ENCODE measurements at places on chromosomes 1 and 21. TPM values are rescaled to one million over a fixed set of nuclear protein-coding genes. Genes with fewer than 3 reads are reported as not detected.

GRCh38 chr1:154434346-154435085 lies 29.4 kb downstream of the IL6R start:
- DNase-seq: no peak

GRCh38 chr1:213260311-213261075 lies 209.5 kb downstream of the RPS6KC1 start:
- DNase-seq: no peak

GRCh38 chr1:91948501-91949355 lies 473 bp upstream of the BRDT start:
- DNase-seq: no peak

DNA sequence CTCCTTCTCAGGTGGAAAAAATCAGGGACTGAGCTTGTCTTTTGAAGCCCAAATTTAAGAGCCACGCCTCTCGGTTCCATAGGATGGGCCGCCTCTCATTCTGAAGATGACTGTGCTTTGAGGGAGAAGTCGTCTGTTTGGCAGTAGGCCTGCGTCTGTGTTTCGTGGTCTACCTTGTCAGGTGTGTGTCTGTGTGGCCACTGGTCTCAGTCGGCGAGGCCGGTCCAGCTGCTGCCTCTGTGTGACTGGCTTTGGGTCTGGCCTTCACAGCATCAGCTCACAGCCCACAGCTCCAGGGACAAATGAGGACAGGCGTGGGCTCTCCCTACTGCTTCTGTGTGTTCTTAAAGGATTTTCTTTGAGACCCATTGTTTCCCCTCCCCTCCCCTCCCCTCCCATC lies 50.3 kb downstream of the B3GALT5 start:
- DNase-seq: no peak

- DNase-seq: no peak
Observed at GRCh38 chr1:7421471-7422075, 349.5 kb upstream of the VAMP3 start.

DNA sequence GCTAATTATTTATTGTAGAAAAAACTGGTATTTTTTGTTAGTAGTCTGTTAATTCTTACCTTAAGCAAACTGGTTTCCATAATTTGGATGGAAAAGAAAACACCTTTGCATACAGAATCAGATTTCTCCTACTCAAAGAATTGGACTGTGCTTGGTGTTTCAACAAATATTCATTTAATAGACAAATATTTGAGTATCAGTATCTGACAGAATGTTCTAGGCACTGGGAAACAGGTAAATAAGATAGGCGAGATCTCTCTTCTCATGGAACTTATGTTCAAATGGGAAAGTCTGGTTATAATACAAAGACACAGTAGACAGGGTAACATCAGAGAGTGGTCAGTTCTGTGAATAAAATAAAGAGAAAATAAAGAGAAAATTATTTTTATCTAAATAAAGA lies 119.9 kb downstream of the NOS1AP start:
- no peak for DNase-seq

GRCh38 chr21:45291613-45292398 lies 4.1 kb upstream of the POFUT2 start:
- DNase-seq: no peak

DNA sequence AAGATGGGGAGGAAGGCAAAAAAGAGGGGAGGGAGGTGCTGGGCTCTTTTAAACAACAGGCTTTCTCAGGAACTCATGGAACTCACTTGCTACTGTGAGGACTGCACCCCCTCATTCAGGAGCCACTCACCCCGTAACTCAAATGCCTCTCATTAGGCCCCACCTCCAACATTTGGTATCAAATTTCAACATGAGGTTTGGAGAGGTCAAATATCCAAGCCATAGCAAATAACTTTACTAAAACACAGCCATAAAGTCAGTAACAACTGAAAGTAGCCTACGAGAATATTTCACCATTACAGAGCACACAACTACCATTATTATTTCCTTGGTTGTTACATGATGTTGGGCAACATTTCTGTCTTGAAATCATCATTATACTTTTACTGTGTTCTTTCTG lies 13.1 kb upstream of the DMRTB1 start:
- DNase-seq: no peak

GRCh38 chr1:58597076-58597475 lies 20.0 kb upstream of the TACSTD2 start:
- DNase-seq: no peak

DNA sequence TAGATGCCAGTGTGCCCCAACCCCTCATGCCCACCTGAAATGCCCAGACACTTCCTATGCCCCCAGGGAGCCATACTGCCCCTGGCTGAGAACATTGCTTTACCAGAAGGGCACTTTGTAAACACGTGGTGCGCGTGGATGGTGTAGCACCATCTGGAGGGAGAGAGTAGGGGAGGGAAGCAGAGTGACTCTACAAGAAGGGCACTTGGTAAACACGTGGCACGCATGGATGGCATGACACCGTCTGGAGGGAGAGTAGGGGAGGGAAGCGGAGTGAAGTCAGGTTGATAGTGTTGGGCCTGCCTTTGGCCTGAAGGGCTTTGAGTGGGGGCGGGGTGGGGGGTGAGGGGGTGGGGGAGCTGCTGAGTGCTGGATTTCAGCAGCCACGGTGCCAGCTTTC lies 324.0 kb upstream of the VAMP3 start:
- DNase-seq: no peak

- no peak for DNase-seq
Observed at GRCh38 chr1:234119431-234119830, 215.0 kb downstream of the SLC35F3 start.

GRCh38 chr21:26332867-26333266 lies 162.3 kb upstream of the APP start:
- no peak for DNase-seq

DNA sequence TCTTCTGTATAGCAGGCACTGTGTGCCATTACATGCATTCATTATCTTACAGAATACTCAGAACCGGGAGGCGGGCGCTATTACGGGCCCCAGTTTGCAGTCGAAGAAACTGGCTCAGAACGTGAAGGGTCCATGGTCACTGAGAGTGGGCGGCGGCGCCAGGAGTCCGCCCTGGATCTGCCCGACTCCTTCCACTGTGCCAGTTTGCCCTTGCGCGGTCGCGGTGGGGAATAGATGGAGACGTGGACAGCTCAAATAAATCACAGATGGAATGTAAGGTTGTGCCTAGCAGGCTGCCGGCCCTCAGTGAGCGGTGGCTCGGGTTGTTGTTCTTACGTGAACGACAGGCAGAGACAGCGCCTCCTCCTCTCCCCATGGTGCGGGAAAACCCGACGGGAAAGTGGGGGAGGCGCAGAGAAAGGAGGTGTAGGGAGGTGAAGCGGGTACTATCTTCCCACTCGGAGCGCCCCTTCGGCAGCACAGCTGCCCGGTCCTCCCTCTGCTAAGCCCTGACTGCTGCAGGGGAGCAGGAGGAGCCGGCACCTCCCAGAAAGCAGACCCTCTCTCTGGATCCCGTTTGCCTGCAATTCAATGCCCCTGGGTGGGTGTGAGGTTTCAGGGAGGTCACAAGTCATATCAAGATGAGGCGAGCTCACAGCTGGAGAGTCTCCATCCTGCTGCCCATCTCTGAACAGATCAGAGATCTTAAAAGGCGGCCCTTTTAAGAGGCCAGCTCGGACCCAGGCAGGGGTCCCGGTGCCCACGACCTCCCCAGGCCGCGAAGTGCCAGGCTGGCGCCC lies 1.1 kb downstream of the COL9A2 start:
- DNase-seq: no peak

GRCh38 chr1:168842916-168843315 lies 113.9 kb upstream of the DPT start:
- DNase-seq: no peak

GRCh38 chr1:47388030-47388890 lies 27.8 kb upstream of the FOXE3 start:
- no peak for DNase-seq

DNA sequence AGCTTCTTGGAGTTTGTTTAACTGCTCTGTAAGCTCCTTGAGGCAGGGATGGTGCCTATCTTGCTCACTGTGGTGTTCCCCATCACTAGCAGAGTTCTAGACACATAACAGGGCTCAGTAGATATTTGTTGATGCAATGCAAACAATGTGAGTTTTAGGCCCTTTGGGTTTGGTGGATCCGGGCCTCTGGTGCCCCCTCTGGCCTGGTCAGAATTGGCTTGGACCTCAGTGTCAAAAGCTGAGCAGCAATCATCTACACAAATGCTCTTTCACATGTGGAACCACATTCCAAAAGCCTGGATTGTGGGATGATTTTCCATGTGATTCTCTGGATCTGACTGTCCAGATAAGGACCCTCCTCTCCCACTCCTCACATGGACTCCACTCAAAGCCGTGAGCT lies 53.4 kb upstream of the BCAR3 start:
- no peak for DNase-seq

- DNase-seq: no peak
Observed at GRCh38 chr1:155463865-155464650, 98.5 kb downstream of the ASH1L start.

- DNase-seq: no peak
Observed at GRCh38 chr1:174406421-174406820, 41.3 kb upstream of the GPR52 start.

DNA sequence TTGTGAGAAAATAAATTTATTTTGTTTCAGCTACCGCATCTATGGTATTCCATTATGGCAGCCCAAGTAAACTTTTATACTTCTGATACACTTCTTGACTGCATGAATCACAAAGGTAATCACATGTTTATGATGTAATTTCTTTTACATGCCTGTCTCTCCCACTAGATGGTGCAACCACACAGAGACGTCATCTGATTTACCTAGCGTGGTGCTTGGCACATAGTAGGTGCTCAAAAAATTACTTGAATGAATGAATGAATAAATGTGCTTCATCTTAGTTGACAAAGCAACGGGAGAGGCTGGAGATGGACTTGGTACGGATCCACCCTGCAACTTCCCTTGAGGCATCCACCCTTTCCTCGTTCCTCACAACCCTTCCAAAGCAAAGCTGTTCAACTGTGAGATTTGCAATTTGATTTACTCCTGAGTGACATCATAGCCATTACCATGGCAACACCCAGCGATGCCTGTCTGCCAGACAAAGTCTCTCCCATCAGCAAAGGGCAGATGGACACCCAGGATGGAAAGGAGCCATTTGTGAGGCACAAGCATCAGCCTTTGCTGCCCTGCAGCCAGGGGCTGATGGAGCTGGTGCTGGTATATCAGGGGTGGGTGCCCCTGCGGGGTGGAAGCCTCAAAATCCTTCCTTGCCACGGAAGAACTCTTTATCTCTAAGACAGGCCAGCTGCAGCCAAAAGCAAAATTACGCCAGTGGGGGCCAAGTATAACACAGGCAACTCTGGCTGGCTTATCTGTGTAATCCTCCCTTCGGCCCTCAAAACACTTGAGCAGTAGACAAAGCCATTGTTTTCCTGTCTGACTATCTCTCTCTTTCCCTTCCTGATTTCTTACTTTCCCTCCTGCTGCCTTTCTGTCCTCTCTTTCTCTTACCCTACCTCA lies 18.9 kb upstream of the VWA5B1 start:
- no peak for DNase-seq

- no peak for DNase-seq
Observed at GRCh38 chr1:242017580-242018233, 18.8 kb upstream of the MAP1LC3C start.

GRCh38 chr1:43304314-43304681 lies 3.5 kb downstream of the TIE1 start:
- DNase-seq: no peak

- no peak for DNase-seq
Observed at GRCh38 chr1:52636721-52637695, 4.0 kb downstream of the SHISAL2A start.

- DNase-seq: no peak
Observed at GRCh38 chr1:111602974-111603373, 16.6 kb upstream of the RAP1A start.

DNA sequence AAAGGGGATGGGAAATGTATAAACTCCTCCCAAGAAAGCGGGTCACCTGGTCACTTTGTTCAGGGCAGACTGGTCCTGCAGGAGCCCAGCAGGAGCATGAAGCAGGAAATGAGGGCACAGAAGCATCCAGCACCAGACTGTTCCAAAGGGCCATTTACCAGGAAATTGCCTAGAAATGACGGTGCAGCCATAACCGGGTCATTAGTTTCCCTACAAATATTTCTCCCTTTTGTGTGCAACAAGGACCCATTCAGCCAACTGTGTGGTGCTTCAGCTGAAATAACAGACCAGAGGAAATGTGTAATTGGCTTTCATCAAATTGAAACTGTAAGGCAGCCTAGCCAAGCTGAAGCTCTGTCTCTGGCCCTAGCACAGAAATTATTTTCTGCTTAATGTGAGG lies 7.6 kb upstream of the CTTNBP2NL start:
- no peak for DNase-seq

DNA sequence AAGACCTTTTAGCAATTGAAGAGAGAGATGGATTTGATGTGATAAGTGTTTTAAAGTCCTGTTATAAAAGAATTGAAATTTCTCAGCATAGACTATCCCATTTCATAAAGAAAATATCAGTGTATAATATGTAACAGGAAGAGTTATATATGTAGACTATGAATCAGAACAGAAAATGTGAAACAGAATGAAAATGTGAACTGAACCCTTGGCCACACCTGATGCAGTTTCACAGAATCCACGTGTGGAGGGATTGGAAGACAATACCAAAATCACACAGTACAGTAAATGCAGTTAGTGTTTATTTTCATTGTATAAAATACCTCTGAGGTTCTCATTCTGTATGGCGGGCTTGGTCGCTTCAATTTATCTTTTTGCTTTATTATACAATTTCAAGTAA lies 9.9 kb upstream of the SLAMF1 start:
- no peak for DNase-seq

DNA sequence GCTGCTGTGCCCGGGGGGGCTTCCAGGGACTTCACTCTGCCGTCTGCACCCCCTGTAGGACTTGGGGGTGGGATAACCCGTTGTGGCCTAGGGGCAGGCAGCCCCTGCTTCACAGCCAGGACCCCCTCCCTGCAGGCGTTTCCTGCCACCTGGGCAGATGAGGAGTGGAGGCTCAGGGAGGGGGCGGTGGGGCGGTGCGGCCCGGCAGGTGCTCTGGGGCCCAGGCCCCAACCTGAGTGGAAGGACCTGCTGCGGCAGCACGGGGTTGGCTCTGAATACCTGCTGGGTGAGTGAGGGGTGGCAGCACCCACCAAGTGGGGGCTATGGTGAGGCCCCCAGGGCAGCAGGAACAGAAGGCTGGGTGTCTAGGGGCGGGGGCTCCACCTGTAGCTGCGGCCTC lies 78.6 kb upstream of the TTC34 start:
- no peak for DNase-seq

GRCh38 chr21:36321325-36322082 lies 1.5 kb downstream of the MORC3 start:
- DNase-seq: no peak

- peak; percentile 66 for DNase-seq
Observed at GRCh38 chr1:116886291-116886878, 23.3 kb upstream of the PTGFRN start.

GRCh38 chr1:118859999-118860398 lies 128.1 kb downstream of the TBX15 start:
- DNase-seq: no peak

SPRR1B gene
- not detected for total RNA-seq

OR2L13 gene
- not detected for total RNA-seq

CDK18 gene
- 9.7 TPM for total RNA-seq

IRF6 gene
- total RNA-seq: 0.82 TPM

FAM72B gene
- total RNA-seq: 1.2 TPM

PODN gene
- 0.24 TPM for total RNA-seq

RXFP4 gene
- total RNA-seq: not detected

PYHIN1 gene
- total RNA-seq: not detected

PDZK1IP1 gene
- not detected for total RNA-seq

LCE3D gene
- total RNA-seq: not detected

LCE2A gene
- total RNA-seq: not detected

OR2L3 gene
- not detected for total RNA-seq

TRIM45 gene
- 3.0 TPM for total RNA-seq

ACTA1 gene
- not detected for total RNA-seq

SELENON gene
- 263 TPM for total RNA-seq

RGS1 gene
- total RNA-seq: not detected

FCN3 gene
- not detected for total RNA-seq

C4BPA gene
- total RNA-seq: not detected

LEPR gene
- 17.0 TPM for total RNA-seq

TMEM240 gene
- total RNA-seq: 1.7 TPM

All from glomerular endothelial cell (primary cell).